ENCODE measurements at places on chromosomes 1 and 21. TPM values are rescaled to one million over a fixed set of nuclear protein-coding genes. Genes with fewer than 3 reads are reported as not detected.

Gene BRDT
- total RNA-seq = not detected

Gene UMODL1
- total RNA-seq = not detected

DNA sequence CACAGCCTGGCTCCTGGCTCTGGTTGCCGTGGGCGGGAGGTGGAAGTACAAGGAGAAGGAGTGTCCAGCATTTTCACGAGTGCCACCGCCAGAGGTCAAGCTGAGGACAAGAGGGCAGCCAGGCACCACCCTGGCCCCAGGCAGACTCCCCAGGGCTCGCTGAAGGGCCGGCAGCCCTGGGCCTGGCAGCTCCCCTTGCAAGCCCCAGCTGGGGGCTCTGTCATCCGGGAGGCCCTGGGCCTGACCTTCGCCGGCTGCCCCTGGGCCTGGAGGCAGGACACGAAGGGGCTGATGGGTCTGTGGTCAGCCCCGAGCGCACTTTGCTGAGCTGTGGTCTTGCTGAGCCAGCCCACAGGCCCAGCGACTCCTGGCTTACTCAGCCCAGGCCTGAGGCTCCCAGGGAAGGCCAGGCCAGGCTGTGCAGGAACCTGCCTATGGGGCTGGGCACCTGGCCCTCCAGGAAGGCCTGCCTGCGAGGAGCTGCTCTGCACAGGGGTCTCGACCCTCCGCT is 74.8 kb downstream of the MORN1 start:
- DNase-seq = no peak

GRCh38 chr1:150102986-150103385 is 35.4 kb downstream of the VPS45 start:
- no peak for DNase-seq
